ENCODE measurements at places on chromosomes 2 and 18. TPM values are rescaled to one million over a fixed set of nuclear protein-coding genes. Genes with fewer than 3 reads are reported as not detected.

The ANKRD62 gene
- not detected for total RNA-seq

The NFATC1 gene
- total RNA-seq, result 19.8 TPM

The TMEM37 gene
- total RNA-seq, result 2.8 TPM

The RGPD3 gene
- total RNA-seq, result 0.08 TPM

The AGXT gene
- not detected for total RNA-seq
